Central memory CD8-positive, alpha-beta T cell (primary cell): ENCODE measurements at places on chromosomes 12 and 14.

DNA sequence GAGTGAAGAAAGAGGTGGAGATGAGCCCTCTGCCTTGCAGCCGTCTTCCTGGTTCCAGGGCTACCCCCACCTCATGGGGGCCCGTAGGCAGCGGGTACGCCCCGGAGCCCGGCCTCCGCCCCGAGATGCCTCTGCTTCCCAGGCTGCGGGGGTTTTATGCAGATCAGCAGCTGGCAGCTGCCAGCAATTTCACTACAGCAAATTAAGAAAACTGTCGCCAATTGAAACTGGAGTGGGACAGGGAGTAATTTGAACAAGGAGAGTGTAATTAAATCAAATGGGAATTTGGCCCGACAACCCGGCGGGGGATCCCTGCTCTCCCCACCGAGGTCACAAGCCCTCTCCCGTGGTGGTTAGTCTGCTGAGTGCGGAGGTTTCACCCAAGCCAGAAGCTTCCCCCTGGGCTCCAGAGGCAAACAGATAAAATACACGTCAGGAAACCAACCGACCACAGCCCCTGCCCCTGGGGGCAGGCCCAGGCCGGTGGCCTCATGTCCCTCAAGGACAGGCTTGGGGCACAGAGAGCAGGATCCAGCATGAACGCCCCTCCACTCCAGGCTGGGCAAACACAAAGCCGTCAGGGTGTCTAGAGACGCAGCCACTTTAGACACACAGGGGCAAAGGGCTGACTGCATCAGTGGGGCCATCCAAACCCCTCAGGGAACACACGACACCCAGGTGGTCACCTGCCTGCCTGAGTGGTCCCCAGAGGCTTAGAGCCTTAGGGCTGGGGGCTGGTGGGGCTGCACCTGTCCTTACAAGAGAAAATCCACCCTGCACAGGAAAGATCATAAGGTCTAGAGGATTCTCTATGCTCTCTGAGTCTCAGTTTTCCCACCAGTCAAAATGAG lies 53.8 kb downstream of the TESC start:
- DNase-seq = no peak

GRCh38 chr12:47574252-47575021 lies 131.4 kb downstream of the RPAP3 start:
- DNase-seq = no peak

DNA sequence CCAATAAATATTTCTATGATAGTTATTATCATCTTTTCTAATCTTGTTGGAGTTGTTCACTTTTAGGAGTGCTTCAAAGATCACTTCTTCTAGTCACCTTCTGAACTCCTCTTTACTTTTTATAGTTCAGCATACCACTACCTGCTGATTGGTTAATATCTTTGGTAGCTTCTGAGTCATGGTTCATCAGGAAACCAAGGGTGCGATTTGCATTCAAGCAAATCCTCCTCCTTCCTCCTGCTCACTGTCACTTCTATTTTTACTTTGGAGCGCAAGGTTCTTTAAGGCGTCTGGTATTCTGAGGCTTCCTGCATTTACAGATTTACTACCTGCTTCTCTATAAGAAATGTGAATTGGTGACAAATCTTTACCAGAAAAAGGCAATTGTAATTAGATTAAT lies 24.0 kb downstream of the SYT1 start:
- no peak for DNase-seq

DNA sequence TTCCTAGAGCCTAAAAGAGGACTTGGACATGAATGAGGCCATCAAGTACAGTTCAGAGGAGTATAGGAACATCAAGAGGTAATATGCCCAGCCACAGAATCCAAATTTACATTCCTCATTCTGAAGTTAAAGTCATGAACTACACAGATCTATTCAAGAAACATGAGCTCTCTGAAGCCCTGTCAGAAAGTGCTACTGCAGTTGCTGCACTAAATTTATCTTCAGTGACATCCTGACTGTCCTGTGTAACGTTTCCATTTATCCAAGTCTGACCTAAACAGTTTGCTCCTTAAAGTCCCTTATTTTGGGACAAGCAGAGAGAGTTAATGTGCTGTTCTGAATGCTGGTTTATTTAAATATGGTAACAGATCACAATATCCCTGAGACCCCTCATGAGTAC lies 28.2 kb downstream of the NEK9 start:
- no peak for DNase-seq

GRCh38 chr12:30447061-30447750 lies 248.5 kb downstream of the IPO8 start:
- DNase-seq = no peak

DNA sequence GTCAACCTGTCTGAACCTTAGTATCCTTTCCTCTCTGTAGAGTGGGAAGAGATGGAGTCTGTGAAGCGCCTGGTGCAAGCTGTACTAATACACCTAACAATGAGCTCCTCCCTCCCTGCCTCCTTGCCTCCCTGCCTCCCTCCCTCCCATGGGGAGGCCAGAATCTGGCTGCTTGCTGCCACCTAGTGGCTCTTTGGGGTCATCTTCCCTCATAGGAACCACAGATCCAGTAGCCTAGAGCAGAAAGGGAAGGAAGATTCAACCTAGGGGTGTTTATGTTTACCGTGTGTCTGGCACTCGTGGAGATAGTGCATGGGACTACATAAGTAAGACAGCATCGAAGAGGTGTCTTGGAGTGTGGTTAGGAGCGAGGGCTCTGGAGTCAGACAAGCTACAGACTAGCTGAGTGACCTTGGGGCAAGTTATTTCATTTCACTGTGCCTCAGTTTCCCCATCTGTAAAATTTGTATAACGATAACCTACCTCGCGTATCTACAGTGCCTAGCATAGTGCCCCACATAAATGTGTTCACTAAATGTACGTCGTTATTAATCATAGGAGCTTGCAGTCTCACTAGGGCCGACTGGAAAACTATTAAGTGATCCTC lies 35.5 kb upstream of the TSPAN9 start:
- no peak for DNase-seq

- no peak for DNase-seq
Measured at GRCh38 chr14:65789363-65789762, 376.8 kb downstream of the FUT8 start.
